ENCODE measurements at places on chromosomes 4 and X. TPM values are rescaled to one million over a fixed set of nuclear protein-coding genes. Genes with fewer than 3 reads are reported as not detected.

The OTC gene
- not detected for total RNA-seq

The LINC00632 gene
- 0.07 TPM for total RNA-seq

The POU4F2 gene
- not detected for total RNA-seq

The RHOXF2B gene
- not detected for total RNA-seq

The SLIT2 gene
- total RNA-seq: not detected

GRCh38 chr4:81675791-81676393 is 204.2 kb upstream of the RASGEF1B start:
- DNase-seq: no peak

- no peak for DNase-seq
Observed at GRCh38 chrX:15129412-15129811, 140.5 kb downstream of the ASB9 start.

- DNase-seq: no peak
Observed at GRCh38 chrX:11239230-11239629, 54.0 kb upstream of the AMELX start.

- DNase-seq: no peak
Observed at GRCh38 chrX:77426811-77427210, 20.4 kb upstream of the FGF16 start.

DNA sequence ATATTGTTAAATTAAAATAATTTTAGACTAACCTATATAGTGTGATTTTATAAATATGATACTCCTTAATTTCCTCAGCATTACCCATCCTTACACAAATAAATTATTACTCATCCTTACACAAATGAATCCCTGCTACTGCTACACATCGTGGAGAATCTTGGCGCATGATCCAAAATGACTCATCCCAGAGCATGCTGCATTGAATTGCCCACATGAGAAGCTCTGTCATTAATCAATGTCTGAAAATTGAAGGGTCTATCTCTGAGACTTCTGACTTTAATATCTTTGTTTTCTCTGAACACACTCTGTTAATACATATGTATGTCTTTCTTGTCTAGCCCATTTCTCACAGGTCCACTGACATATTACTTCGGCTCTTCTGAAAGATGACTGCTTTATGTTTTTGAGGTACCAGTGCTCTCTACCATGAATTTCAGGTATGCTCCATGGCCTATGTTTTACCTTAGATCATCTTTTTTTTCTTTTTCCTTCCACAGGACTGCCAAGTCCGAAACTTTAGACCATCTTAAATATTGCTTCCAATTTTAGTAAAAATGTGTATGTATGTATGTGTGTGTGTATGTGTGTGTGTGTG is 15.7 kb upstream of the DUSP21 start:
- no peak for DNase-seq

- no peak for DNase-seq
Observed at GRCh38 chr4:25892796-25893195, 21.2 kb upstream of the SMIM20 start.

DNA sequence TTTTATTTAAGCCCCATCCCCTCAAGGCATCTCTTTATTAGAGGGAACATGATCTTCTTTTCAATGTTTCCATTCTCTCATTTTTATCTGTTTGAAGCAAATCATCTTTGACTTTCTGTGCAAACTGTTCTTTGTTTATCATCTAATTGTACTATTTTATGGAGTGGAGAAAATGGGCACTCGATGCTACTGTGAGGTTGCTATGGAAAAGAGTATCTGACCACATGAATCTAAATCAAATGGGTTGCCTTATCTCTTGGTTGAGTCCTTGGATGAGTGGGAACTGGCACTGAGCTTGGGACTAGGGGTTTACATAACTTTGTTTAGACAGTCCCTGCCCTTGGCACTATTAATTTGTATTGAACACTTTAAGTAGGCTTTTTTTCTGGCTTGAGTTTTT is 9.1 kb downstream of the OCRL start:
- no peak for DNase-seq

DNA sequence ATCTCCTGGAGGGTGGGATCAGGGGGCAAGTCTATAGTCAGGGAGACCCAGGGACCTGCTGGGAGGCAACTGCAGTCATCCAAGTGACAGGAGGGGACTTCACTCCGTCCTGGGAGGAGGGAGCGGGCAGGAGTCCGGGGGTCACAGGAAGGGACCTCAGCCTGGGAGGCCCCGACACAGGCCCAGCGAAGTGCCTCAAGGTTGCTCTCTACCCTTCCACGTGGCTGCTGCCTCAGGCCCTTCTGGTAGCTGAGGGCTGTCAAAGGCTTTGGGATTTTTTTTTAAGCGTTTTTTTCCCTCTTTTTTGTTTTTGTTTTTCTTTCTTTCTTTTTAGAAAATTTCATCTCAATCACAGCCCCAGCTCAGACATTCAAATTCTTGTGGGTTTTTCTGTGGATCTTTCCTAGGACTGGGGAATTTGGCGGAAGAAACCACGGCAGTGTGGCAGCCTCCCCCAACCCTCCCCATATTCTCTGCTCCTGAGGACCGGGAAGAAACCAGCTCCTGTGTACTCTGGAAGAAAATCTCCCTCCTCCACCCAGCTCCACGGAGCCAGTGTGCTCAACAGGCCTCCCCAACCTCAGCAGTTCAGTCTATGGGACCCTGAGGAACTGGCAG is 1.4 kb upstream of the HAUS7 start:
- DNase-seq: no peak

GRCh38 chr4:145035494-145036136 is 62.4 kb downstream of the ANAPC10 start:
- DNase-seq: no peak
